ENCODE measurements at places on chromosomes 2 and 18.

DNA sequence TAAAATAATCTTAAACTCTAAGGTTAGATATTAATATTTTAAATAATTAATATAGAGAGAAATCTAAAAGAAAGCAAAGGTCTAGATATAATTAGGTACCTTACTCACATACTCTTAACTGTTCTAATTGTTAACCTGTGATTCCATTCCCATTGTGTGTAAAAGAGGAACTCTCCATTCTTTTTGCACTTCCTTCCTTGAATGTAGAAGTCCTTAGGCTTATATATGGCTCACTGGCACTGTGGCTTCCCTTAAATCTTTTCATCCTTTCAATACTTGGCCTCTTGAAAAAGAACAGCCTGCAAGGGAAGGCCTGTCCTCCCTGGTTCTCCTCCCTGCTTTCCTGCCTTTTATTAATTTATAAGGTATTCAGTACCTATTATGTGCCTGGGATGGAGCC, 182.8 kb upstream of the FOSL2 start:
- DNase-seq: no peak

- DNase-seq: no peak
These were observed 224.5 kb downstream of the FAM210A start for GRCh38 chr18:13501891-13502290.

- DNase-seq: no peak
These were observed 137.0 kb downstream of the EN1 start for GRCh38 chr2:118710481-118710880.

- peak; percentile 45 for DNase-seq
These were observed 9.8 kb upstream of the ERBB4 start for GRCh38 chr2:212548455-212548819.

- no peak for DNase-seq
These were observed 241.4 kb upstream of the ACVR2A start for GRCh38 chr2:147603447-147603846.

DNA sequence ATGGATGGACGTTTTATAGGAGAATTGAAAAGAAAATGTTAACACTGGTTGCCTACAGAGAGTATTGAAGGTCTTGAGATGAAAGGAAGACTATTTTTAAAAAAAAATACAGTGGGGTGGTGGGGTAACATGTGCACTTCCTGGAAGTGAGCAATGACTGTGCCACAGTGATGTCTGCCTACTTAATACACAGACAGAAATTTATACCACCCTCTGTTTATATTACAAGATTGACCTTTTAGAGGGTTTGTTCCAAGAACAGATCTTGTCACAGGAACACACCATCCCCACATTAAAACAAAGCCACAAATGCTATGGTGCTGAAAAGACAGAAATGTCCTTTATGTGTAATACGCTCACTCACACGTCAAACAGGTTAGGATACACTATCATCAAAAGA, 87.6 kb downstream of the THADA start:
- no peak for DNase-seq

- DNase-seq: no peak
These were observed 307.2 kb downstream of the MYCN start for GRCh38 chr2:16247326-16248122.

DNA sequence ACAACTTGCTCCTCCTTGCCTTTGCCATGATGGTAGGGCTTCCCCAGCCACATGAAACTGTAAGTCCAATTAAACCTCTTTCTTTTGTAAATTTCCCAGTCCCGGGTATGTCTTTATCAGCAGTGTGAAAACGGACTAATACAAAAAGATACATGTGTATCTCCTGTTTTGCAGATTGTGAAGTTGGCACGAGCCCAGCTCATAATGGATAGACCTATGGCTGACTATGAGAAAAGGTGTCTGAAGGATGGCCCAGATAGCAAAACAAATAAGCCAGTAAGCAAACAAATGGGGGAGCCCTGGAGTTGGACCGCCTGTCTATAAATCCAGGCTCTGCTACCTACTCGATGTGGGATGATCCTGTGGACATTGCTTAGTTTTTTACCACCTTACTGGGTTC, 15.5 kb upstream of the PRKCE start:
- no peak for DNase-seq

- DNase-seq: no peak
These were observed 294.3 kb downstream of the SRBD1 start for GRCh38 chr2:45316576-45317338.

- DNase-seq: no peak
These were observed 32.9 kb upstream of the CSRNP3 start for GRCh38 chr2:165436559-165436958.

- no peak for DNase-seq
These were observed 28.9 kb downstream of the TCF23 start for GRCh38 chr2:27177441-27178351.

DNA sequence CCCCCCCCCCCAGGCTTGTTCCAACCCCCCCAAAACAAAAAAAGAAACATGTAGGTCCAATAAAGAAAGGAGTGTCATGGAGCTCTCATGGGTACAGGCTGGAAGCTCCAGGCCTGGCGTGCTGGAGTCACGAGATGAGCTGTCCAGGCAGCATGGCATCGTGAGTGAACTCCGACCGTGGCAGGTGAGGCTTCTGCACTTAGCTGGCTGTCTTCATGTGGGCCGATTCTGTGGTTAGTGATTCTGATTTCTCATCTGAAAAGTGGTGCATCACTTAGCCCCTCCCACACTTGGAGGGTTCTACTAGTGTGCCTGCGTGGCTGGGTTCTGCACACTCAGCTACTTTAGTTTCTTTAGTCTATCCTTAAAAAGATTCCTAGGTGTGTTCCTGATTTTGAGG, 126.4 kb upstream of the MGAT5 start:
- no peak for DNase-seq

DNA sequence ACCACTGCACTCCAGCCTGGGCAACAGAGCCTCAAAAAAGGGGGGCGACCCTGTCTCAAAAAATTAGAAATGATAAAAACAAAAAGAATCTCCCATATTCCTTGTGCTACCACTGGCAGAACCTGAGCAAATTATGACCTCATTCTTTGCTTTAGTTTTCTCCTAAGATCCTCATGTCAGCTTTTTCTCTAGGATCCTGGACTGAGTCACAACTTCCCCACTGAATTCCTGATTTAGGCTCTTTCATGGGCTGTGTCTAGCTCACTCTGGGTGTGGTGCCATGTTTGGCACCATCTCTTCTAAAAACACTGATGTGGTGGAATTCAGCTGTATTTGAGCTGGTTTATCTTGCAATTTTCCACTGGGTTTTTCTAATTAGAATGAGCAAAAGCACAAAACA, 37.1 kb downstream of the EXOC6B start:
- peak; percentile 40 for DNase-seq

DNA sequence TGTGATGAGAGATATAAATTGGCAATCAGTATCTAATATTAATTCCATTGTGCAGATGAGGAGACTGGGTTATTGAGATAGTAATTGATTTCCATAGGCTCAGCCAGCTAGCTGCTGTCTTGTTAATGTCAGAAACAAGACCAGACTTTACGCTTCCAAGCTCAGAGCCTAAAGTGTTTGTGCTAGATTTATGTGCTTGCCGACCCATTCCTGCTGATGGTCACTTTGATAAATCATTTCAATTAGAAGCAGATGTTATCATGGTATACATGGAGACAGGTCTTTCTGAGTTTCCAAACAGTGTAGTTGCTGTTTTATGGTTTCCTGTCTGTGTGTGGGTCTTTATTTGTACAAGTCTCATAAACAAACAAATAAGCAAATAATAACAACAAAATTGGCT, 92.8 kb downstream of the AQP4 start:
- no peak for DNase-seq

GRCh38 chr2:173347305-173348168, 7.1 kb upstream of the CDCA7 start:
- DNase-seq: no peak

DNA sequence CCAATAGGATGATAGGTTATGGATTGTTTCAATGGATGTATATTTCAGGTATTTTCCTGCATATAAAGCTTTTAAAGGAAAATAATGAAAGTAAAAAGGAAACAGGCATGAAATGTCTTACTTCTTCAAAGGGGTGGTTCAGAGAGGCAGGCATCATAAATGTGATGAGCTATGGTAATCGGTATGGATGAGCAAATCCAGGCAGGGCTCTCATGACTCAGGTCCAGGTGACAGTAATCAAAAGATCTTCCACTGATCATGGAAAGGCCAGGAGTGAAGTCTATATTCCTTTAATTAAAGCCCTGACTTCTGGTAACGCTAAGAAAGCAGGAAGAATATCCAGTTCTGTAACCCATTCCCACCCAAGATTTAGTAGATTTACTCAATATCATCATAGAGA, 48.7 kb upstream of the RGPD4 start:
- DNase-seq: no peak

DNA sequence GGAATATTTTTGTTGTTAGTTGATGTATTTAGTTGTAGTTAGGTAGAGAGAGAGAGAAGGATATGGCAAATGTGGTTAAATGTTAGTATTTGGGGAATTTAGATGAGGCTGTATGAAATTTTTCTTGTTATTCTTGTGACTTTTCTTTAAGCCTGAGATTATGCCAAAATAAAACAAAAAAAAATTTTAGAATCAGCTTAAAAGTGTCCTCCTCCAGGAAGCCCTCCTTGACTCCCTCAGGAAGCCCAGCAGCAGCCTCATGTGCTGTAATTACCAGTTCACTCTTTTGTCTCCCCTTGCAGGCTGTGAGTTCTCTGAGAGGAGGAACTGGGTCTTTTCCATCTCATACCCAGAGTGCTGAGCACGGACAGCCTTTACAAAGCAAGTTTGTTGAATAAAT, 243.5 kb downstream of the TFCP2L1 start:
- DNase-seq: no peak

DNA sequence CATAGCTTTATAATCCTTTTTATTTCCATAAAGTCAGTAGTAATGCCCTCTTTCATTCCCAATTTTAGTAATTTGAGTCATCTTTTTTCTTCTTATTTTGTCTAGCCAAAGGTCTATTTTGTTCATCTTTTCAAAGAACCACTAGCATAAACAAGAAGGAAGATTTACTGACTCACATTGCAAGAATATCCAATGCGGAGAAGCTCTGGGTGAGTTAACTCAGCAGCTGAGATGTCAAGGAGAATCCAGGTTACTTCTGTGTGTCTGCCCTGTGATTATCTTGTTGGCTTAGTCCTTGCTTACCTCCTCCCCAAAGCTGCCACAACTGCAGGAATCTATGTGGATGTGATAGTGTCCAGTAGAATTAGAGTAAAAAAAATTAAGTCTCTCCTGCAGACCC, 311.4 kb upstream of the NCKAP5 start:
- DNase-seq: no peak

- DNase-seq: no peak
These were observed 168.0 kb downstream of the CERS6 start for GRCh38 chr2:168624028-168624427.

DNA sequence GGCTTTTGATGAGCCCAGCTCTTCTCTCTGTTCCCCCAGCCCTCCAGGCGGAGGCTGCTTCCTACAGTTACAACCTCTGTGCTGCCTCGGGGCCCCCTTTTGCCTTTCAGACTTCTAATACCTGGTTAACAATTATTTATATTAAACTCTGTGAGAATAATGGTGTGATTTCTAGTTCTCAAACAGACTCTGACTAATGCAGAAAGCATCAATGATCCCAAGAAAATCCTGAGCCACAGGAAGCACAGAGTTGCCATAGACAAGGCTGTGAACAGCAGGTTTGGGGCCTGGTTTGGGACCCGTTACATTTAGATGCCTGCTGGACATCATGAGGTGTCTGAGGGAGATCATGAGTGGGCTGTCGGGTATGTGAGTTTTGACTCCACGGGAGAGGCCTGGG, 37.4 kb upstream of the MYO3B start:
- no peak for DNase-seq

- no peak for DNase-seq
These were observed 426.9 kb downstream of the PARD3B start for GRCh38 chr2:204972161-204972560.

GRCh38 chr2:171482877-171483276, 39.4 kb upstream of the CYBRD1 start:
- peak; percentile 23 for DNase-seq

Data from iris pigment epithelial cell (primary cell).